ENCODE measurements at places on chromosomes 7 and 10.

- no peak for DNase-seq
Observed at GRCh38 chr10:17010363-17011145, 119.1 kb downstream of the CUBN start.

DNA sequence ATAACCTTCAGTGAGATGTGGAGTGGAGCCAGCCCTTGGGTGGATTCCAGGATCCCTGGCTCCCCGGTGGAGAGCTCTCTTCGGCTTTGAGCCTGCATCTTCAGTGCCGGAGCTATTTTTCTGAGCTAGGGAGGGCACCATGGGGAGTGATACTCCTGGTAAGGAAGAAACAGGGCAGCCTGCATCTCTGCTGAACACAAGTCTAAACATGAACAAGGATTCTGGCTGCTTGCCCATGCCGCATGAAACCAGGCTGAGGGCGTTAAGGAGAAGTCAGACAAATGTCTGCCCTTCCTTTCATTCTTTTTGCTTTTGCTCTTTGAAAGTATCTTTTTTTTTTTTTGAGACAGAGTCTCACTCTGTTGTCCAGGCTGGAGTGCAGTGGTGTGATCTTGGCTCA lies 60.4 kb downstream of the EVX1 start:
- no peak for DNase-seq

GRCh38 chr10:19993714-19994315 lies 177.6 kb downstream of the PLXDC2 start:
- no peak for DNase-seq

DNA sequence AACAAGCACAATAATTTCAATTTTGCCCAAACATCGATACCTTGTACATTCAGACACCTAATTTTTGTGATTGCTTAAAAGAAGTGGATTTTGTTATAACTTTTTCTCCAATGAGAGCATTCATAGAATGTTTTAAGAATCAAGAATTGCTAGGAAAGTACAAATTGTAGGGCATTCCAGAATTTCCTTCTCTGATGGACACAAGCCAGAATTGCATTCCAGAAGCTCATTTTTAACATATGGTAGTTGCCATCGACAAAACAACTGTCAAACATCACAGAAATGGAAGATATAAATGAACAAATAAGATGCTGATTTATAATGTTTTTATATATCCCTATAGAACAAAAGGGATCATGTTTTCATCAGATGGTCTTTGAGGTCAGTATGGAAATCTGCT lies 258.4 kb upstream of the NPVF start:
- DNase-seq: no peak

GRCh38 chr10:95026461-95026860 lies 42.8 kb downstream of the CYP2C8 start:
- no peak for DNase-seq

GRCh38 chr7:126574276-126575250 lies 678.2 kb downstream of the GRM8 start:
- no peak for DNase-seq

DNA sequence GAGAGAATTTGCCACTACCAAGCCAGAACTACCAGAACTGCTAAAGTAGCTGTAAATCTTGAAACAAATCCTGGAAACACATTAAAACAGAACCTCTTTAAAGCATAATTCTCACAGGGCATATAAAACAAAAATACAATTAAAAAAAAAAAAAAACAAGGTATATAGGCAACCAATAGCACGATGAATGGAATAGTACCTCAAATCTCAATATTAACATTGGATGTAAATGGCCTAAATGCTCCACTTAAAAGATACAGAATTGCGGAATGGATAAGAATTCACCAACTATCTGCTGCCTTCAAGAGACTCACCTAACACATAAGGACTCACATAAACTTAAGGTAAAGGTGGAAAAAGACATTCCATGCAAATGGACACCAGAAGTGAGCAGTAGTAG lies 17.2 kb downstream of the LMBR1 start:
- DNase-seq: no peak

DNA sequence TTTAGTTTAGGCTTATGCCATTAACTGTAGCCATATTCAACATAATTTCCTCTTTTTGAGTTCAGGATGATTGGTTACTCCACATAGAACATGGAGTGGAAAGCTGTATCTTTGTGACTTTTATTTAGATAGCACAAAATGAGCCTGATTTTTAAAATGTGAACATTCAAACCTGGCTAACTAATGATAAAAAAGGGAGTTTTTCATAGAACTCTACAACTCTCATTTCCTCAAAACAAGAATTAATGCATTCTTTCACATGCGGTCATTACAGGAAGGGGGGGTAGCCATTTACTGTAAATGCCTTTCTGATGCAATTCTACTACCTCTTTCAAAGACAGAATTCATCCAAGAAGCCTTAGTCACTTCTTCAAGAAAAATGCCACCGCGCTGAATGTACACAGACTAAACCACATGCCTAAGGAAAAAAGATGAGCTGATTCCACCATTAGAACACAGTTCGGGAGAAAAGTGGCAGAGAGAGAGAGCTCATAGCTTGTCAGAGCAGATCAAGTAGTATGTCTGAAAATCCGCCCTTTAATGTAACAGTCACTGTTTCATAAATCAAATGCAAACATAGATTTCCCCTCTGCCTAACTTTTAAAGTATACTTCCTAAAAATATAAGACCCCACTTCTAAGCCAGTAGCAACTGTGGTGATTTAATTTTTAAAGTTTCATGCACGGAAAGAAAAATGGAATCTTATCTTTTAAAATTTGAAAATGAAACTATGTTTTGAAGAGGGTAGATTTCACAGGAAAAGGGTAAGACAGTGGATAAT lies 226.4 kb upstream of the KLF14 start:
- no peak for DNase-seq

DNA sequence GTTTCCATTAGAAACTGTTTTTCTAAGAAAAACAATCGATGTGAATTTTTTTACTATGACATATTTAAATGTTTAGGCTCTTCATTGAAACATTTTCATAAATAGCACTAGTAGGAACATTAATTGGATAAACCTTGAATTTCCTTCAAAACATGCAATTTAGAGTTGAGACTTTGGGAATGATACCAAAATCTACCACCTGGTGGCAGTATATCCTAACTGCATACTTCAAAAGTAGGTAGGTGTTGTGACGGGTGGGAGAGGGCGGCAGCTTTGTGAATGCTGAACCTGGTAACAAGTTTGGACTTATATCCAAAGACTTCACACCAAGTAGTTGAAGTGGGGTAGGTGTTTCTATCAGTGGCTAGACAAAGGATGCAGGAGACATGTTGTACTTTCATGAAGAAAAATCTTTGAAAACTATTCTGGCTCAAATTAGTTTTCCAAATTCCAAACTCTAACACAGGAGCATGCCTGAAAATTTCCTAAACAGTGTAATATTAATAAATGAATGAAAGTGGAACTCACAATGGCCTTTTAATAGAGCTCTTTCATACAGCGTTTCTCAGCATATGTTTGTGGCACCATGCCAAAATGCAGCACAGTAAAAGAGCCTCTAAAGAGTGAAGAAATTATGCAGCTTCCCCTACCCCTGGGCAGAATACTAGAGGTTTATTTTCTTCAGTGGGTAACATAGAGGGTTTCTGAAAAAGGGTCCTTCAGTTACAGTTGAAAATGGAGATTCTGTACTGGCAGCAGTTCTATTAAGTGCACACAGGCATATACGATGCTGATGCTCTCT lies 201.0 kb upstream of the TPK1 start:
- peak; percentile 34 for DNase-seq

DNA sequence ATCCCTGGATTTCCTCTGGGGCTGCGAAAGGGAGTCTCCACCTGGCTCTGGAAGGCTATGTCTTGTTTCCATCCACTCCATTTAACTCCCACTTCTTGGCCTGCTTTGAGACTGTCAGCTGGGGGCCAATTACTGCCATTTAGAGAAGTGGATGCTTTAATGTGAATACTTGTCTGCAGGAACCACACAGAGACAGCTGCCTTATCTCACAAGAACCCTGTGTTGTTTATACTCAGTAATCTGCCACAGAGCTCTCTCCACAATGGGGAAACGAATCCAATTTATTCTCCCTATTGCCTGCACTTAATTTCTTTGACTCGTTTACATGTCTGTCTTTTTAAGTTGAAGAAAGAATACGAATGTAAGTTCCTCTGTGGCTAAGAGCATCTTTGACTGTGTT lies 787.0 kb upstream of the C7orf33 start:
- peak; percentile 33 for DNase-seq

GRCh38 chr7:20786779-20787659 lies at the start of gene SP8:
Gene SP8, minus strand, starts transcription at chr7:20786886. Its CDS starts 88 bp downstream, at chr7:20786798.
- DNase-seq: no peak

DNA sequence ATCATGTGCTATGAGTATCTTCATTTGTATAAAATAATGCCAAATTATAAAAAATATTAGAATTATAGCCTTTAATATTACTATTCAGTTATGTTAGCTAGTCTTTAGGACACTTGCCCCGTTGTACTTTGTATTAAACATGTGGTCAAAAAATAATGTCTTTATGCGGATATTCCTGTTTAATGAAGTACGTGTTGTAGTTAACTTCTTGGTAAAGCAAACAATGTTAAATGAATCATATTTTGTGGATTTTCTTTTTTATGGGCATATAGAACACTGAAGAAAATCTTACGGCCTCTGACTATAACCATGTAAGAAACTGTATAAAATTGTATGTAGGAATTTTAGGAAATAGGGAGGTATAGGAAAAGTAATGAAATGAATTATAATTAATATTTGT lies 14.3 kb downstream of the GLCCI1 start:
- DNase-seq: no peak

DNA sequence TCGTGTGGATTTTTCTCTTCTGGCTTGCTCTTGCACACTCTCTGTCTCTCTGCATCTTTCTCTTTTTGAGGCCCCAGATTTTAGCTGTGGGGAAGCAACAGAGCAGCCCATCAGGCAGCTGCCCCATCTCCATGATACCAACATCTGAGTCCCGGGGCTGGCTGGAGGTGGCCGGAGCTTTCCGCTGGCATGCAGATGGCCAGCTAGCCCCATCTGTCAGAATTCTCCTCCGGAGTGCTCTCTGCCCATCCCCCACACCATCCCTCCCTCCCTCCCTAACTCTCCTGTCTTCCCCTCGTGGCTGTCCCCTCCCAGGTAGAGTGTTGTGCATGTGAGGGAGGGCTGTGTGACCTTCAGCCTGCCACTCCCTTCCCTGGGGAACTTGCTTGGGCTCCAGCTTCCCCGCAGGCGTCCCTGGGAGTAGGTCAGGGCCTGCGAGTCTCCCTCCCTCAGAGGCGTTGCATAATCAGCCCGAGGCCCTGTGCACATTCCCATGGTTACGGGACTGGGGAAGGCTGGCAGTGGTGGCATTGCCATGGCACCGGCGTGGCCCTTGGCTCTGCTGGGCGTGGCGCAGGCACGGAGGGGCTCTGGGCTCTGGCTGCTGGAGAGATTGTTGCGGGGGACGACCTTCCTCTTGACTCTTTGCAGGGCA lies 24.7 kb downstream of the GHRHR start:
- DNase-seq: no peak

GRCh38 chr10:127447197-127447596 lies 101.9 kb upstream of the NPS start:
- DNase-seq: no peak

DNA sequence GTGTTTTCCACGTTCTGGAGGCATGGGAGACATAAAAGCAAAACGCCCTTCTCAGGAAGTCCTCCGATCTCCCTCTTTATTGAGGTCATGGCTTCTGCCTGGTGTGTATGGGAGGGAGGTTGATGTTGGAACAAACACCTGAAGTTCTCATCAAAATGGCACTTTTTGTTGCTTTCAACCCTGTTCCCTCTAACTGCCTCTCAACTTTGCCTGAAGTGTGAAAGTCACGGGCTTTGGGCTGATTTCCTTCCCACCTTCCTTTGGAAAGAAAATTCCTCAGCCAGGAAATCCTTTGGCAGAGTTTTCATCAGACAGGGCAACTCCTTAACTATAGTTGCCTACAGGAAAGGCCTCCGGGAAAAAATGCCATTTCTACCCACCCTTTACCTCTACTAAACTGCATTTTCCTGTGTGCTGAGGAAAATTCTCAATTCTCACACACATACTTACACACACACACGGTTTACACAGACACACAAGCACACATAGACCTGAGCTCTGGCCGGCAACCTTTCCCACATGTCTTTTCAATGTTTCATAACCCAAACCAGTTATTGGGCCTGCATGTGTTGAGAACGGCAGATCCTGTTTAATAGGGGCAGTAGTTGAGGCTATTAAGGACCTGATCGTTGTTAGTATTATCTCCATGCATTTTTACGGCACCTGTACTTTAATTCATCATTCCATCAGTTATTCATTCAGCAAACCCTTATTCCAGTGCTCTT lies 36.4 kb downstream of the CYP17A1 start:
- DNase-seq: no peak

GRCh38 chr7:134428942-134429341 lies 30.0 kb downstream of the AKR1B1 start:
- DNase-seq: no peak

- no peak for DNase-seq
Observed at GRCh38 chr10:107002068-107002467, 162.4 kb downstream of the SORCS1 start.

DNA sequence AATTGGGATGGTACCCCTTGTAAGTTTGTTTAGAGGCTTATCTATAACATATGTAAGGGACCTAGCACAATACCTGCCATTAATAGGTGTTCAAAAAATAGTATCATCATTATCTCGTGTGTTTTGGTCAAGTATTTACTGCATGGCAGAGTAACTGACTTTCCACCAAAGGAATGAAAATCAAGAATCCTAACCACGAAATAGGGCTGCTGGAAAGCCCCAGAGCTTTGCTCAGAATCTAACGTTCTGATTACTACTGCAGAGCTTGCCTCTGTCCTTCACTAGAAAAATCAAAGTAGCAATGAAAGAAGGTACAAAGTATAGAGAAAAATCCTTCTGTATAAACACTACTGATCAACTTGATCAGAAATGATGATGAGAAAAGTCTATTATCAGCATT lies 34.9 kb downstream of the DCLRE1C start:
- no peak for DNase-seq

GRCh38 chr7:55531536-55531935 lies 40.8 kb downstream of the VOPP1 start:
- no peak for DNase-seq

GRCh38 chr7:50208378-50208982 lies 96.0 kb upstream of the IKZF1 start:
- DNase-seq: no peak

DNA sequence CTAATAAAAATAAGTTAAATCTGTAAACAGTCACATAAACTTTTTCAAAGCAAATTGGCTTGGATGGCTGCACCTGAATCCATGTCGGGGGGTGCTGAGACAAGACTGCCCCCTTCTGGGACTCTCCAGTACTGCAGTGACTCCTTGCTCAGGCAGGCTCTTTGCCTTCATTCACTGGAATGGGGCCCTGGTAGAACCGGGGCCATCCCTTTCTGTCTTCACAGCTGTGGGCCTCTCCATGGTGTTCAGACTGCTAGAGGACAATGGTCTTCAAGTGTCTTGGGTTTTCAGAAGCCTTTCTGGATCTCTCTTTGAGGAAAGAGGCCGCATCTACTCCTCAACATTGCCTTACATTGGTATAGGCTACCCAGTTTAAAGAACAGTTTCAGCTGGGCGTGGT lies 16.1 kb upstream of the IMPDH1 start:
- no peak for DNase-seq

GRCh38 chr10:1116051-1116450 lies 59.9 kb downstream of the WDR37 start:
- no peak for DNase-seq

Data from left renal cortex interstitium (tissue), 4 donors.